ENCODE measurements at places on chromosomes 6 and 20. TPM values are rescaled to one million over a fixed set of nuclear protein-coding genes. Genes with fewer than 3 reads are reported as not detected.

DNA sequence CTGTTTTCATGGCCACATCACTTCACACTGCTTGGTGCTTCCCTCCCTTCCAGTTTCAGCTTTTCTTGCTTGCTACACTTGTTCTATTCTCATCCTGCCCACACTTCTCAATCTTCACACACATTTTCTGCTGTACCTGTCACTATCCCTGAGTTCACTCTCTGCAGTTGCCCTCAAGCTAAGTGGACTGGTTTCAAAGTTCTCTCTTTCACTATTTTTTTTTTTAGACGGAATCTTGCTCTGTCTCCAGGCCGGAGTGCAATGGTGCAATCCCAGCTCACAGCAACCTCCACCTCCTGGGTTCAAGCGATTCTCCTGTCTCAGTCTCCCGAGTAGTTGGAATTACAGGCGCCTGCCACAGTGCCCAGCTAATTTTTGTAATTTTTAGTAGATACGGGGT is 130.6 kb upstream of the FAM83B start:
- no peak for DNase-seq

- DNase-seq = no peak
These were observed 132.1 kb upstream of the MOCS1 start for GRCh38 chr6:40066372-40066771.

GRCh38 chr6:12890171-12890790 is 173.7 kb downstream of the PHACTR1 start:
- no peak for DNase-seq

DNA sequence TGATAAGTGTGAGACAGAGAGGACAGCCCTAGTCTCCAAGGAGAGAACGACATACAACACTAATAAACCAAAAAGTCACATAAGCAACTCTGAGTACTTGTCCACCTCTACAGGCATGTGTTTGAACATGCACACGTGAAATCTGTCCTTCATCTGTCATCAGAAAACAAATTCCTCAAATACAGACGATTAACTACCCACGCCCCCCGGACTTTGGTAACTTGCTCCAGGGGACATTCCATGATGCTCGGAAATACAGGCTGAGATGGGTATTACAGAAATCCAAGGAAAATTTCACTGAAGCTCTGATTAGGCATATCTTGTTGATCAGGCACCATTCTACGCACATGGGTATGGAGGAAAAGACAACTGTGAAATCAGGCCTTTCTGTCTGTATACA is 57.8 kb downstream of the LYRM4 start:
- no peak for DNase-seq

- no peak for DNase-seq
These were observed 634.3 kb downstream of the TBC1D32 start for GRCh38 chr6:120700001-120700400.

DNA sequence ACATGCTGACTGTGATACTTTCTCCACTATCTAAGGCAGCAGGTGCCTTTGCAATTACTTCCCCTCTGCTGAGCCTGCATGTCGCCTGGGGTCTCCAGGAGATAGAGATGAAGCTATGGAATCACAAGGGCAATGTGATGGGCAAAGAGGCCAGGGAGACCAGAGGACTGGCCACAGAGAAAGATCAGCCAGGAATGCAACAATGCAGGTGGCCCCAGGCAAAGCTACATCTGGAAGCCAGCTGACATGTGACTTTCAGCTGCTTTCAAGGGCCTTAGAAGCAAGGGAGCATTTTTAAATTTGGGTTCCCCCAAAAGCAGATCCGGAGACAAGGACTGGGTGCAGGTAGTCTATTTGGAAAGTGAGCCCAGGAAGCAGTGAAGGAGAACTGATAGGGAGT is 107.9 kb upstream of the SRSF6 start:
- DNase-seq = no peak

GRCh38 chr6:45305546-45305945 is 22.6 kb upstream of the RUNX2 start:
- DNase-seq = no peak

DNA sequence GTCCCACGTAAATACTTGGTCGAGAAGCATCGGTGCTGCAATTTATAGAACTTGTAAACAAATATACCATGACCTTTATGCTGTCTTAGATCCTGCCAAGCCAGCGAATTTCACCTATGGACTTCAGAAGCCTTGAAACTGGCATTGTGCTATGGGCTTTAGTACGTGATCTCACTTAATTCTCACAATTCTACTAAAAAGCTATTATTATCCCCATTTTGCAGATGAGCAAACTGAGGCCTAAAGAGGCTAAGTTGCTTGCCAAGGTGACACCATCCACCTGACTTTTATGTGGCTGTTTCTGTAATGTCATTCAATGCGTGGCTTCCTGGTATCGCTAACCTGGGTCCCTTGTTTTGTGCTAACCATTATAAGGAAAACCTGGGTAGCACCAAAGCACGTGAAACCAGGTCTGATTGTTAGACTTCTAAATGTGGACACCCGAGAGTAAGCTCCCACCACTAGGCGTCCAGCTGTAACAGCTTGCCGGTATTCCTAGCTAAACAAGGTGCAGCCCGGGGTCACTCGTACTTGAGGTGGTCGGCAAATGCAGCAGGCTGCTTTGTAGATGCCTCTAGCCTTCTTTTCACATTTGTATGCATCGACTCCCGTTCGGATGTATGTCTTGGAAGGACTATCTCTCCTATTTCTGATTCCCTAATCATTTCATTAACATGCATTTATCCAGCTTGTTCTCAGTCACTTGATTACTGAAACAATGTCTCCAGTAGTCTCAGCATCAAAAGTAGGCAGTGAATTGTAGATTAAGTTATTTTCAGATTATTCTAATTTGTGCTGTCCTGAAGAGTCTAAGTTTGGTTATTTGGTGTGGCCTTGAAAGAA is 1.1 kb downstream of the SYNJ2 start:
- peak; percentile 77 for DNase-seq

DNA sequence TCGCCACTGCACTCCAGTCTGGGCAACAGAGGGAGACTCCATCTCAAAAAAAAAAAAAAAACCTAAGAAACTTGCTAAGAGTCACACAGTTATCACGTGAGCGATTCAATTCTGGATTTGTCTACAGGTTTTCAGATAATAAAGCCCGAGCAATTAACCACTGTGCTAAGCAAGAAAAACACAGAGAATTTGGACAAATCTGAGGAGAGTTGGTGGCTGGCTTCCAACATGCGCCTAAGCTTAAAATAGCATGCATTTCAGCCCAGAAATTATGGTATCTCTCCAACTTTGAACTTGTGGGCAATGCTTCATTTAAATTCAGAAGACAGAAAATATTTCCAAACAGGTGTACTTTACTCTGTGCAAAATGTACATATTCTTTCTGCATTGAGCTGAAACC is 232.9 kb downstream of the TSHZ2 start:
- DNase-seq = no peak

DNA sequence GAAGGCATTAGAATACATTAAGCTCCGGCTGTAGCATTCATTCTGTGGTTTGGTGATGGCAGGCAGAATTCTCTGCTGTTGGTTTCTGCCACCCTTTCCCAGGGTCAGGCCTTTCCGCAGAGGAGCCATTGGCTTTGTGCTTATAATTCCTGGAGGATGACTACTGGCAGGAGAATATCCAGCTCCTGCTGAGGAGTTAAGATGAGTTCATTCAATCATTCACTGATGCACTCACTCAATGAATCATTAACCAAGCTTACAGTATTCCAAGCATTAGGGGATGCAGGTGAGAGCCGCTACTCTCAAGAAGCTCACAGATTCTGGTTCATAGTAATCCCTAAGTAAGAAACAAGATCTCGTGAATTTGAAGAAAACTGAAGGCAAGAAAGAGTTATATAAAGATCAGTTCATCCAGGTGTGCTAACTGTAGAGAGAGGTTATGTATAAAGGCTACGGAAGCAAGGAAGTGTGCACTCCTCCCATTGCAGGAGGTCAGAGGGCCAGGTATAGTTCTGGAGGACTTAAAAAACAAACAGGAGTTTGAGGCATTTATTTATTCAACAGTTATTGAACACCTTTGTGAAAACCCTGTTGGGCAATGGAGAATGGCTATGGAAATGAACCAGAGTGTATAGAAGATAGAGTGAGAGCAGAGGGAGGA is 75.5 kb downstream of the HMGN3 start:
- no peak for DNase-seq

DNA sequence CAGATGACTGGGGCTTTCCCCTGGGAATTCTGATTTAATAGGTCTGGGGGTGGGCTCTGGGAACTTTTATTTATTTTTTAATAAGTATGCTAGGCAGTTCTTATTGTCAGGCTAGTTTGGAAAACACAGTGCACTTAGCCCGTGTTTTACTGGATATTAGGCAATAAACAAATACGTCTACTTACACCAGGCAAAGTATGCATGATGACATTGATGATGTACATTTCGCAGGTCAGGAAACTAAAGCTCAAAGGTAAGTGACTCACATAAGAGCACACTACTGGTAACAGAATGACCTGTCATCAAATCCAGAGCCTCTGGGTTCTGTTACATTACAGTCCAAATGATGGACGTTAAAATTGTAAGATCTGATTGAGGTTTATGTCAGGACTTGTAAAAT is 144.4 kb upstream of the EXOC2 start:
- DNase-seq = no peak

- DNase-seq = no peak
These were observed 507 bp upstream of the VGLL2 start for GRCh38 chr6:117264692-117265409.

DNA sequence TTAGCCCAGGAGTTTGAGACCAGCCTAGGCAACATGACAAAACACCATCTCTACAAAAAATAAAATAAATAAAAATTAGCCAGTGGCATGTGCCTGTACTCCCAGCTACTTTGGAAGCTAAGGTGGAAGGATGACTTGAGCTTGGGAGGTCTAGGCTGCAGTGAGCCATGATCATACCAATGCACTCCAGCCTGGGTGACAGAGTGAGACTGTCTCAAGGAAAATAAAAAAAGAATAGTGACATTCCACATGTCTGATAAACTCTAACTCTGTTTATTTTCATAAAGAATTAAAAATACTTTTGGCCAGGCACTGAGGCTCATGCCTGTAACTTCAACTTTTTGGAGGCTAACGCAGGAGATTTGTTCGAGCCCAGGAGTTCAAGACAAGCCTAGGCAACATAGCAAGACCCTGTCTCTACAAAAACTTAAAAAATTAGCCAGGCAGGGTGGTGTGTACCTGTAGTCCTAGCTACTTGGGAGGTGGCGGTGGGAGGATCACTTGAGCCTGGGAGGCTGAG is 115.1 kb downstream of the GJA1 start:
- DNase-seq = no peak

DNA sequence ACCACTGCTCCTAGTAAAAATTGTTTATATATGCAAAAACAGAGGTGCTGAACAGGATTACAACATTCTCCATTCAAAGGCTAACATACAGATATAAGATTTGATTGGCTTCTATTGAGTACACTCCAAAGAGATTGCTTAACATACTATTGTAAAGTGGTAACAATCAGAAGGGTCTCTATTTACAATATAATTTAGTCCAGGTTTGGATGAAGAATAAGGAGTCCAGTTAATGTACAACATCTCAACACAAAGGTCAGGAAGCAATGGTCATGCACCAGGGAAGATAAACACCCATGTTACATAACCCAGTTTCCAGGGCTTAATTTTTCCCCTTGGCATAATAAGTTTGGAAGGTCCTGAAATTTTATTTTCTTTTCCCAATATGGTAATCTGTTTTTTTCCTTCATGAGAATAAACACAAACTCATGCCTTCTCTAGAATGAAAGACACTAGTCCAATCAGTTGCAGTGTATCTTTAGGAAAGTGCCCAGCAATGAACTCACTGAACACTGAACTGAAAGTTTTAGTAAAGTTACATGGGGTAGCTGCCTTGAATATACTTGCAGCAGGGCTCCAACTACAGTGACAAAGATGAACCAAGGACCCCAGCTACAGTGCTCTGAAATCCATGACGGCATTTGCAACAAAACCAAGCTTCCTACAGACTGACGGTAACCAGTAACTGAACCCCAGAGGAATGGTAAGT is 255.3 kb upstream of the GJE1 start:
- no peak for DNase-seq

DNA sequence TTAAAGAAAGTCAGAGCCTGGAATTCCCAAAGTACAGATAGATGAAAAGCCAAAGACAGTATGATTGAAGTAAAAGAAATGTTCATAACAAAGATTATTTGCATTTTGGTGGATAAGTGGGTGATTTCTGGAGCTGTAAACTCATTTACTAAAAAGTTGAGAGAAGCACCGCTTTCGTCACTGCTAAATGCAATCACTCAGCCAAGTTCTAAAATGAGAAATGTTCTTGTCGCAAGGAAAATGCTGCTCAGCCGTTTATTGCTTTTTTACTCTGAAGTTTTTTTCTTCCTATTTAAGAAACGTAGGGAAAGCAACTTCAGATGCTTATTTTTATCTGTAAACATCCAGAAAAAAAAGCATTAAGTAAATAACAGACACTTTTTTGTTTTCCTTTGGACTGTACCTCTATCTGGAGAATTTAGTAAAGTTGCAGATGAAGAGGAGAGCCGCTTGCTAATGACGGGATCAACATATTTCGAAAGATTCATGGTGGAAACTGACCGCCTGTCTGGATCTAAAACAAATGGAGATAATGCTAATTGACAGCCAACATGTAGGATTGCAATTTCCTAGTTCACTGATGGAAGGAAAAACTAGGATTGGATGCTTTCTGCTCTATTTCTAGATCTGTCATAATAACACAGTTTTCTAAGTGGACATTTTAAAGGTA is 93.8 kb upstream of the BCLAF1 start:
- no peak for DNase-seq

DNA sequence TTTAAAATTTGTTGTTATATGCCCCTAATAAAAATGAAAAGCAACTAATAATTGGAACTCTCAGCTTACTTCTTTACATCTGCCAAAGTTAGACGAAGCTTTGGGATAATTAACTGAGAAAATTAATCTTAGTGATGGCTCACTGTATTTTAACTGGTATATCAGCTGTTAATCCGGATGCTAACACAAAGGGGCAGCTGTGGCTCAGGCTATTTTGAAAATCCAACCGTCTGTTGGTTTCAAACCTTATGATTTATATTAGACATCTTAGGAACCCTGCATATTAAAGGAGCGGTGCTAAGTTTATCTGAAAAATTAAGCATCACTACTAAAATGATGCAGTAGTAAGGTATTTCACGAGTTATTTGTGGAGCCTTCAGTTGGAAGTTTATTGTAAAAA is 96.6 kb downstream of the AKAP7 start:
- DNase-seq = no peak

GRCh38 chr6:168042426-168043192 is 36.4 kb downstream of the FRMD1 start:
- no peak for DNase-seq

- DNase-seq = no peak
These were observed 5.3 kb downstream of the PGC start for GRCh38 chr6:41741625-41742490.

The ADGRB3 gene
- total RNA-seq = not detected

The PPP1R16B gene
- 166 TPM for total RNA-seq

The MMP24 gene
- total RNA-seq = 0.13 TPM

The PPP1R14C gene
- not detected for total RNA-seq
